ENCODE measurements at places on chromosomes 16 and 17.

- DNase-seq, result no peak
These were observed 40.7 kb downstream of the FOXK2 start for GRCh38 chr17:82560252-82560642.

GRCh38 chr16:81582655-81583441 is 138.2 kb downstream of the CMIP start:
- no peak for DNase-seq

DNA sequence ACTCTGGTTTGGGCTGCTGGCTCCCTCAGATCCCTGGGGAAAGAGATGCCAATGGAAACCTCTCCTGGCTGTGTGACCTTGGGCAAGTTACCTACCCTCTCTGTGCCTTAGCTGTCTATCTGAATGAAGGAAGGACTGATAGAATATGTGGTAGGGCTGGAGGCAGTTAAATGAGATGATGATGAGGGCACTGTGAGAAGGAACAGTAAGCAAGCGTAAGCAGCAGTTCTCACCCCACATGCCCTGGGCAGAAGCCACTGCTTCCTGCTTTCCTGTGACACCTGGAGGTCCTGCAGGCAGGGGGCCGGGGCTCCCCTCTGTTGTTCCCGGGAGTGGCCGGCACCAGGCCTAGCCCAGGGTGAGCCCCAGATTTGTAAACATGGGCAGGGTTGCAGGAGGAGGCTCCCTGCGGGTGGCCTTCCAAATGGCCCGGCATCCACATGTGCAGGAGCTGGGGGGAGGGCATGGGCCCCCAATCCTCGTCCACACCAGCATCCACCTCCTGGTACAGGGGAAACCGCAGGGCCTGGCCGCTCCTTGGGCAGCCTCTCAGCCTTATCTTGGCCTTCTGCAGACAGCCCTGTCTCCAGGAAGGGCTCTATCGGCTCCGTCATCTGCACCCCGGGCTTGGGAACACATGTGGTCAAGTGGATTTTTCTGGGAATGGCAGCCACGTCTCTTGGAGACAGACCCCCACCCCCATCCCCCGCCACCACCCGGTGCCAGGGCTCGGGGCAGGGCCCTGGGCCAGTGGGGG is 235.6 kb upstream of the GSE1 start:
- no peak for DNase-seq

- DNase-seq, result no peak
These were observed 39.3 kb downstream of the DHRS7B start for GRCh38 chr17:21165922-21166594.

DNA sequence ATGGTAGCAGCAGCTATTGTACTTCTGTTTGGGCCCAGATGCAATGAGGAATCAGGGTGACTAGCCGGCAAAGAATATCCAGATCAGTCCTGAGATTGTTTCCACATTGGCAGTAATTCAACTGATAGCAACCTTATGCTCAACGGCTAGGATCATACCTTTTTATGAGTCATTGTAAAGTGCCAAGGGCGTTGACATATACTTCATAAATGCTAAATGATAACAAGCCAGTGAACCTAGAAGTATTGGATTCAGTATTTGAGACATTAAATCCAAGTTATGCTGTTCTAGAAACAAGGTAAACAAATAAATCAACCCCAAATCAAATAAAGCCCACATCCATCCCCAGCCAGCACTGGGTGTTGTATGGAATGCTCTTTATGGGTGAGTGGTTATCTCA is 207.1 kb upstream of the ZFHX3 start:
- DNase-seq, result no peak

GRCh38 chr16:59259074-59259949 is 525.2 kb upstream of the GOT2 start:
- no peak for DNase-seq

DNA sequence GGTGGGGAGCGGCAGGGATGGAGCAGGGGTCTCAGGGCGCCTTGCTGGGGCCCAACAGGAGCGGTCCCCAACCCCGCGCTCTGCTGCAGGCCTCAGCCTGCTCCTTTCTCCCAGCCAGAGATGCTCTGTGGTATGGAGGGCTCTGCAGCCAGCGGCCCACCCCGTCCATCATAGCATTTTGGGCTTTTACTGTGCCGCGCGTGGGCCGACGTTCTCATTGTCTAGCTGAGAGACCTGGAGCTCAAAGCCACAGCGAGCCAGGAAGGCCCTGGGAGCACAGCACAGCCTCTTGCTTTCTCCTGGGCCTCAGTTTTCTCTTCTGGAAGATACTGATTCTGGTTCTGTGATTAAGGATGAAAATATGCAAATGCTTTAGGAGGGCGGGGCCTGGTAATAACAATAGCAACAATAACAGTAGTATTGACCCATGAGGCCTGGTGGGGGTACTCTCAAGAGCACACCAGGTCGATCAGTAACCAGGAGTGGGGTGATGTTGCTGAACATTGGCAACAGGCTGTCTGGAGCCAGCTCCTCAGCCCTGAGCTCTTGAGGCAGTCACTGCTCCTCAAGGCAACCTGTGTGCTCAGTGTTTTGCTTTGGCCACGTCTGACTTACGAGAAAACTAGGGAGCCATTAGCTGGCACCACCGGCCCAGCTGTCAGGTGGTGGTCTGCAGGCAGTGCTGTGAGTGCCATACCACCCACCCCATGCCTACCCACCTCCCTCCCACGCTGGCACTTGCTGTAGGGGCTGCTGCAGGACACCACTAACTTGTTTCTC is 1.1 kb upstream of the RASD1 start:
- DNase-seq, result no peak

- no peak for DNase-seq
These were observed 96.1 kb downstream of the ZNF778 start for GRCh38 chr16:89313583-89313982.

All from stimulated activated CD4-positive, alpha-beta T cell treated with anti-CD3 and anti-CD28 coated beads, Interleukin-2, amount 100 ng/mL, for 4 hours (primary cell).